Motor neuron (in vitro differentiated cells): ENCODE measurements at places on chromosomes 2 and 18. TPM values are rescaled to one million over a fixed set of nuclear protein-coding genes. Genes with fewer than 3 reads are reported as not detected.

Gene PID1
- total RNA-seq = 23.7 and 25.1 TPM in 2 replicates

Gene CAPG
- 7.3 and 10.7 TPM in 2 replicates for total RNA-seq

Gene TSPYL6
- total RNA-seq = 0.87 and 0.90 TPM in 2 replicates

Gene MROH2A
- total RNA-seq = not detected in 2 replicates

Gene BOD1L2
- total RNA-seq = not detected in 2 replicates

Gene ZC3H15
- 75.8 and 76.2 TPM in 2 replicates for total RNA-seq

Gene SALL3
- 0.29 and 0.30 TPM in 2 replicates for total RNA-seq

Gene RBM43
- total RNA-seq = 0.22 and 0.31 TPM in 2 replicates

Gene OR6B3
- total RNA-seq = 0.23 TPM in 1 of 2 replicates, not detected in the other

Gene APOB
- under 0.01 and 0.13 TPM in 2 replicates for total RNA-seq

Gene LTBP1
- 5.4 and 6.5 TPM in 2 replicates for total RNA-seq

Gene MEIS1
- 24.0 and 27.9 TPM in 2 replicates for total RNA-seq

Gene ANKRD53
- 2.7 and 4.4 TPM in 2 replicates for total RNA-seq

Gene L3MBTL4
- 3.6 and 3.9 TPM in 2 replicates for total RNA-seq

Gene CDK5R2
- 0.13 and 1.4 TPM in 2 replicates for total RNA-seq

Gene COL6A3
- 0.04 and 3.1 TPM in 2 replicates for total RNA-seq

Gene CIDEA
- total RNA-seq = 0.14 and 0.15 TPM in 2 replicates

Gene DNAH7
- 0.36 and 0.65 TPM in 2 replicates for total RNA-seq

Gene DSG4
- total RNA-seq = not detected in 2 replicates

Gene KLHL30
- 0.36 and 0.38 TPM in 2 replicates for total RNA-seq

Gene ANKRD44
- 3.8 and 9.1 TPM in 2 replicates for total RNA-seq

Gene ANKRD36C
- 8.7 and 16.4 TPM in 2 replicates for total RNA-seq

Gene RNF125
- total RNA-seq = 4.9 and 5.7 TPM in 2 replicates

Gene DES
- total RNA-seq = 0.59 and 0.92 TPM in 2 replicates
